ENCODE measurements at places on chromosomes 7 and 10. TPM values are rescaled to one million over a fixed set of nuclear protein-coding genes. Genes with fewer than 3 reads are reported as not detected.

Gene SH2B2
- 3.1 TPM for total RNA-seq

Gene PIP
- not detected for total RNA-seq

DNA sequence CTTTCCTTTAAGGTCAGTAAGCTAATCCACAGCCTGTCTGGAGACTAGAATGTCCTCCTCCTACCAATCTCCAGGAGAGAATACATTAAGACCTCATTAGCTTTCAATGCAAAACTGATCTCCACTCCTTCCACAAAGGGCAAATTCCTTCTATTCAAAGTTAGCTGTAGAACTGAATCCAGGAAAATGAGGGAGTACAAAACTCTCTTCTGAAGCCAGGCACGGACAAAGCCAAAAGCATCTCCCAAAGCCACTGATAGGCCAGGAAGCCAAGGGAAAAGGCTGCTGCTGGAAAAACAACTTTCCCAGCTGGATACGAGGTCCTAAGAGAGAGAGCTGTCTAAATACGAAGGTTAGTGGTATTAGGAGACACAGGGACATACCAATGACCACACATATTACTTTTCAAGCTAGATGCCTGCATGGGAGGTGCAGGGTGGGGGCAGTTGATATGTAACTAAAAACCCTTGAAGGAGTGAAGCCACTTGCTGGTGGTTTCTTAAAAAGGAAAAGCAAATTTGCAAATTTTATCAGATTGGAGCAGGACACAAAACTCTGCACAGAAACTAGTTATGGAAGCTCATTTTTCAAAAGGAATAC, 43.6 kb downstream of the MKX start:
- peaks cover 38% of the 10 kb centered on the region for H3K36me3 ChIP-seq
- H3K4me3 ChIP-seq: peak overlapping the region; percentile 58
- peaks cover 2% of the 10 kb centered on the region for H3K27me3 ChIP-seq
- peaks cover 61% of the 10 kb centered on the region for H3K4me1 ChIP-seq
- no peak for DNase-seq
- H3K27ac ChIP-seq: peak overlapping the region; percentile 45

- no peak overlapping the region for H3K27ac ChIP-seq
- peaks cover 2% of the 10 kb centered on the region for H3K27me3 ChIP-seq
- H3K4me3 ChIP-seq: no peak overlapping the region
- peaks cover 26% of the 10 kb centered on the region for H3K4me1 ChIP-seq
- DNase-seq: no peak
- peaks cover 21% of the 10 kb centered on the region for H3K36me3 ChIP-seq
Measured at GRCh38 chr10:6386346-6386745, 183.6 kb downstream of the PFKFB3 start.

DNA sequence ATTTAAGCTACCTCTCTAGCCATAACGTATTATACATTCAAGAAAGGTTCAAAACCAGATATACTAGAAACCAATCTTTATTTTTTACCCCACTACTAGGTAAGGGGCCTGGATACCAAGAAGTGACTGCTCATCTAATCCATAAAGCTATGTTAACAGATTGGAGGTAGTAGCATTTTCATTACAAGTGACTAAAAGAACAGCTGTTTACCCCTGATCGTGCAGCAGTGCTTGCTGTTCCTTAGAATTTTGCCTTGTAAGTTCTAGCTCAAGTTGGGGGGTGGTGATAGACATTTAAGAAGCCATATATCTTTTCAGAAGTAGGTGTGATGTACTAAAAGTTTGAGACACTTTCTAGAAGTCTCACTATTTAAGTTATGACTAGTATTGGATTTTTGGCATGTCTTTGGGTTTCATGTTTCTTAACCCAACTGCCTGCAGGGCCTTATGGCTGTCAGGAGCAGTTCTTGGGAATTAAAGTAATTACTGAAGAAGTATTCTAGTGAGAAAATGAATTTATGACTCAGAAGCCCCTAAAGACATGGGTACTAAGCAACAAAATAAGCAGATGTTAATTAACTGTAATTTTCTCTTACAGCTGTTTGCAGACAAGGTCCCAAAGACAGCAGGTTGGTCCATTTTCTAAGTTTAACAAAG, 2.3 kb downstream of the PPIA start:
- peak overlapping the region; percentile 98 for H3K27ac ChIP-seq
- H3K36me3 ChIP-seq: peaks cover 55% of the 10 kb centered on the region
- H3K4me3 ChIP-seq: peak overlapping the region; percentile 98

- no peaks in the 10 kb centered on the region for H3K36me3 ChIP-seq
- no peak overlapping the region for H3K4me3 ChIP-seq
- peaks cover 40% of the 10 kb centered on the region for H3K4me1 ChIP-seq
- no peak overlapping the region for H3K27ac ChIP-seq
- DNase-seq: no peak
- peaks cover 2% of the 10 kb centered on the region for H3K27me3 ChIP-seq
Measured at GRCh38 chr10:44470784-44471183, 85.9 kb upstream of the CXCL12 start.

DNA sequence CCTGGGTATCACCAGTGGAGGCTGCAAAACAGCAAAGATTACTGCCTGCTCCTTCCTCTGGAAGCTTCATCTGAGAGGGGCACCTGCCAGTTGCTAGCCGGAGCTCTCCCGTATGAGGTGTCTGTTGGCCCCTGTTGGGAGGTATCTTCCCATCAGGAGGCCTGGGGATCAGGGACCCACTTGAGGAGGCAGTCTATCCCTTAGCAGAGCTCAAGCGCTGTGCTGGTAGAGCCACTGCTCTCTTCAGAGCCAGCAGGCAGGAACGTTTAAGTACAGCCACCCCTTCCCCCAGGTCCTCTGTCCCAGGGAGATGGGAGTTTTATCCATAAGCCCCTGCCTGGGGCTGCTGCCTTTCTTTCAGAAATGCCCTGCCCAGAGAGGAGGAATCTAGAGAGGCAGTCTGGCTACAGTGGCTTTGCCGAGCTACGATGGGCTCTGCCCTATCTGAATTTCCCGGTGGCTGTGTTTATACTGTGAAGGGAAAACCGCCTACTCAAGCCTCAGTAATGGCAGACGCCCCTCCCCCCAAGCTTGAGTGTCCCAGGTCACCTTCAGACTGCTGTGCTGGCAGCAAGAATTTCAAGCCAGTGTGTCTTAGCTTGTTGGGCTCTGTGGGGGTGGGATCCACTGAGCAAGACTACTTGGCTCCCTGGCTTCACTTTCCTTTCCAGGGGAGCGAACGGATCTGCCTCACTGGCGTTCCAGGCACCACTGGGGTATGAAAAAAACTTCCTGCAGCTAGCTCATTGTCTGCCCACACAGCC, 19.6 kb downstream of the SEMA3E start:
- no peak overlapping the region for H3K27ac ChIP-seq
- H3K36me3 ChIP-seq: no peaks in the 10 kb centered on the region
- H3K27me3 ChIP-seq: no peaks in the 10 kb centered on the region
- no peak for DNase-seq

Data from HFFc6 (cell line).